Cardiac ventricle fibroblast (primary cell): ENCODE measurements at places on chromosomes 2 and 18. TPM values are rescaled to one million over a fixed set of nuclear protein-coding genes. Genes with fewer than 3 reads are reported as not detected.

The GALR1 gene
- total RNA-seq = under 0.01 TPM in 1 of 2 replicates, not detected in the other

The CROCC2 gene
- total RNA-seq = 0.12 and 0.29 TPM in 2 replicates

The SLC5A7 gene
- not detected in 2 replicates for total RNA-seq

The RFTN2 gene
- total RNA-seq = 16.2 and 18.1 TPM in 2 replicates

The GYPC gene
- 37.0 and 53.5 TPM in 2 replicates for total RNA-seq

The FAM237A gene
- not detected in 2 replicates for total RNA-seq

The GLI2 gene
- 4.6 and 5.2 TPM in 2 replicates for total RNA-seq

The ABCG5 gene
- not detected in 2 replicates for total RNA-seq

The BCL11A gene
- 0.05 TPM in 1 of 2 replicates, not detected in the other for total RNA-seq

The ATOH8 gene
- 31.2 and 34.5 TPM in 2 replicates for total RNA-seq

The GREB1 gene
- total RNA-seq = 1.7 and 2.3 TPM in 2 replicates

The DCDC2C gene
- total RNA-seq = not detected in 2 replicates

The TMEM247 gene
- total RNA-seq = not detected in 2 replicates

The CDH20 gene
- total RNA-seq = 0.29 and 0.94 TPM in 2 replicates

The SEPTIN10 gene
- 74.9 and 85.5 TPM in 2 replicates for total RNA-seq

The CABYR gene
- total RNA-seq = 3.1 and 5.2 TPM in 2 replicates

The MOGAT1 gene
- total RNA-seq = not detected in 2 replicates

The COLEC12 gene
- 73.4 and 73.8 TPM in 2 replicates for total RNA-seq

The C18orf54 gene
- 1.9 and 2.2 TPM in 2 replicates for total RNA-seq

The SEMA4F gene
- 3.6 and 4.5 TPM in 2 replicates for total RNA-seq

The CPLX4 gene
- not detected in 2 replicates for total RNA-seq

The IL36A gene
- total RNA-seq = not detected in 2 replicates

The VWC2L gene
- 0.10 TPM in 1 of 2 replicates, not detected in the other for total RNA-seq

The TSPYL6 gene
- total RNA-seq = not detected in 2 replicates

The CNTNAP5 gene
- total RNA-seq = not detected in 2 replicates

The ERLEC1 gene
- 53.9 and 60.6 TPM in 2 replicates for total RNA-seq
